ENCODE measurements at places on chromosomes 5 and 9.

DNA sequence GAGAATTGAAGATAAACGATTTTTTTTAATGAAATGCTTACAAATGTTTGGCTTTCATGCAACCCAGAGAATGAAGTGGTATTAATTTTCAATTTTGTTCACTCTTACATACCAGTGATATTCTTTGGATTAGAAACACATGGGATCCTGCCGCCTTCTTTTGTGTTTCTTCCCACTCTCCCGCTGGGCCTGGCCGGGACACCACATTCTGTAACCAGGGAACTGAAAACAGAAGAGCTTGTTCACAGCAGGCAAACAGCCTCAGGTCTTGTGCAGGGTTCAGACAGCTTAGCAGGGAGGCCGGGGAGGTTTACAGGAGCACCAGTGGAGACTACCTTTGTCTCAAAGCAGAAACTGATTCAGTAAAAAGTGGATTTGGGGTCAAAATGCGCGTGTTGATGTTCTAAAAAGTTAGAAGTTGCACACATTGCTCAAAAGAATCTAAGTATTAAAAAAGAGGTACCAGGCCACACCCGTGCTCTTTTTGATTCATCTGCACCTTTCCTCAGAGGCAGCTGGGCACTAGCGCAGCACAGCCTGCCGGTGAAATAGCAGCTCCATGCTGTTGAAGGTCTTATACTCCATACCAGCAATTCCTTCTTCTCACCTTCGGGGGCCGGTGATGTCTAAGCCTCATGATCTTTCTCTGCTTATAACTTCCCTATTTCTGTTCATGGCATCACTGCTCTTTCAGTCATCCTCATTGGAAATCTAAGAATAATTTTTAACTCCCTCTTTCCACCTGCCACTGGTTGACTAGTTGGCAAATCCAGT, 67.1 kb downstream of the GRAMD2B start:
- no peak for DNase-seq

- DNase-seq: no peak
Observed at GRCh38 chr5:17088051-17088450, 129.4 kb upstream of the BASP1 start.

DNA sequence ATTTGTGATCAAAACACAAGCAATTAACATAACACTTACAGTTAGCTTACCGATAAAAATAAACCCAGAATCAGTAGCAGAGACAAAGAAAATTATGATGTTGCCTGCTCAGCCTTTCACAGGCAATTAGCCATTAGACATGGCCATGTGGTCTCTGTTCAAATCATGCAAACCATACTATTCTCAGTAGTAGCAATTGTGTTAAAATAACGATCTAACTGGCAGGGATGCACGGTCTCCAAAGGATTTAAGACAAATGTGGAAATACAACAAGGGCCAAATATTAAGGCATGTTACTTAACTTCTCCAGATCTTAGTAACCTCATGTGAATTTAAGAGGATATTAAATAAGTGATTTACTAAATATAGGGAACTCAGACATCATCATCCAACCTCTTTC, 59.5 kb downstream of the PTBP3 start:
- DNase-seq: no peak

GRCh38 chr5:2874099-2874498, 122.6 kb upstream of the IRX2 start:
- DNase-seq: no peak

DNA sequence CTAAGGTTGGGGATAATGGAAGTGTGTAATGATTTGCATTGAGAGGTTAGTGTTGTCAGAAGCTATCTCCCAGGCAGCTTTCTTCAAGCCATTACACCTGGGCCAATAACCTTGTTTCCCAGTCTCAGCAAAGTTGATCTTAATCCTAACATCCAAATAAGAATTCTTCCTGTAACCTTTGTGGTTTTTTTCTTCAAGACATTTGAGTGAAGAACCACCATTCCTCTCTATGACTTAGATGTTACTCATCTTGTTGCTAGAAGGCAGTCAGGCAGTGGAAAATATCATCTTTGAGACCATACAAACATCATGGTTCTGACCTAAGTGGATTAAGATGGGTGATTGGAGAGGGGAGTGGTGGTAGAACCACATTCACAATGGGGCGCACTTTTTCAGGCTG, 103.5 kb downstream of the NDUFAF2 start:
- DNase-seq: no peak

DNA sequence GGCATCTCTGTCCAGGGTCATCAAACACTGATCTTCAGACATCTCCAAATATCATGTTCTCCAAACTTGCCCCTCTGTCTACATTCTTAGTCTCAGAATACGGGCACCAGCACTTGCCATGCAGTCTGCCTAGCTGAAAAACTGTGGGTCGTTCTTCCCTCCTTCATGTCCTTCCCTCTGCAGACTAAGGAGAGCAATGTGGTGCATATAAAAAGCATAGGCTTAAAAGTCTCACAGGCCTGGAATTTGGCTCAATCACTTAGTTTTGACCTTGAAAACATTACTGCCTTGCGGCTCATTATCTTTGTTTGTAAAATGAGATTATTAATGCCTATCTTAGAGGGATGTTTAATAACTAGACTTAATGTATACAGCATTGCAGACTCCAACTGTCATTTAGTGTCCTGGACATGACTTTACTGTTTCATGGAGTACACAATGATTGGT, 362.8 kb downstream of the NPR3 start:
- DNase-seq: no peak

- no peak for DNase-seq
Observed at GRCh38 chr5:119291056-119291455, 64.8 kb upstream of the TNFAIP8 start.

- DNase-seq: no peak
Observed at GRCh38 chr9:18385696-18386490, 88.1 kb upstream of the ADAMTSL1 start.

- peak; percentile 3 for DNase-seq
Observed at GRCh38 chr5:16313761-16314160, 134.2 kb upstream of the MARCHF11 start.

DNA sequence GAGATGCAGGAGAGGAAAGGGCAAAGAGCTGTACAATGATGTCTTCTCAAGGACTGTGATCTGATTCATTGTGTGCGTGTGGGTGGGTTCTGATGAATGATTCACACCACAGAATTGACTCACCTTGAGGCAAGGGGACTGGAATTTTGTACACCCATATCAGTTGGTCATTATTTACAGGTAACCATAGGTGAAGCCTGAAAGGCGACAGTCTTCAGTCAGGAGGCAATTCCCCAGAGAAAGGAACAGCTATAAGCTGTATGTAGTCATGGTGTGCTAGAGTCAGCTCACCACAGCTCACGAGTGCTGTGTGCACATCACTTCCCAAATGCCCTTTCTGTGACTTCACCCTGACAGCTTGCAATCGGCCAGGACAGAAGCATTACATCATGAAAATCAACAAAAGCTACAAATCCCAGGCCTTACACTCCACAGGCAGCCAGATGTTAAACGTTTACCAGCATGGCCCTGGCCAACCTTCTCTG, 87.6 kb upstream of the RPS23 start:
- DNase-seq: peak; percentile 86

GRCh38 chr9:133261103-133261752, 13.8 kb downstream of the ABO start:
- DNase-seq: no peak

- DNase-seq: no peak
Observed at GRCh38 chr5:8505196-8505595, 636.2 kb downstream of the MTRR start.

DNA sequence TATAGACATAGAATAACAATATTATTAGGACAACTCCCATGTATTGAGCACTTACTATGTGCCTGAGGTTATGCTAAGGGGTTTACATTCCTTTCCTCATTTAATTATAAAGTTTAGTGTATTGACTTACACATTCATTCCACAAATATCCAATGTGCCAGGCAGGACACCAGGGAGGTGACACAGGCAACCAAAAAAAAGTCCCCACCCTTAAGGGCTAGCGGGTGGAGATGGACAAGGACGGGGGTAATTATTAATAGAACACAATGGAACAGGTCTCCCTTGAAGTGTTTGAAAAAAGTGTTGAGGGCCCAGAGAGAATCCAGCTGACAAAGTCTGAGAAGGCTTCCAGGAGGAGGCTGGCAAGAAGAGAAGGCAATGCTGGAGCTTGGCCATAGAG, 5.7 kb downstream of the TBC1D2 start:
- peak; percentile 37 for DNase-seq

- no peak for DNase-seq
Observed at GRCh38 chr5:179918742-179919486, 11.2 kb upstream of the TBC1D9B start.

GRCh38 chr9:133727277-133727875, 10.8 kb downstream of the SARDH start:
- peak; percentile 32 for DNase-seq

GRCh38 chr9:26955921-26956859, at the start of gene IFT74:
IFT74 (plus strand) TSS chr9:26956412; CDS start chr9:26961968, 5,556 bp downstream.
- peak; percentile 97 for DNase-seq

GRCh38 chr9:15469406-15469805, 41.4 kb downstream of the PSIP1 start:
- peak; percentile 43 for DNase-seq

GRCh38 chr9:34502471-34502870, 20.3 kb downstream of the ENHO start:
- DNase-seq: no peak

GRCh38 chr5:73935719-73936118, 309.7 kb downstream of the ARHGEF28 start:
- no peak for DNase-seq

GRCh38 chr5:61673007-61673735, 341.1 kb downstream of the ZSWIM6 start:
- DNase-seq: peak; percentile 84

DNA sequence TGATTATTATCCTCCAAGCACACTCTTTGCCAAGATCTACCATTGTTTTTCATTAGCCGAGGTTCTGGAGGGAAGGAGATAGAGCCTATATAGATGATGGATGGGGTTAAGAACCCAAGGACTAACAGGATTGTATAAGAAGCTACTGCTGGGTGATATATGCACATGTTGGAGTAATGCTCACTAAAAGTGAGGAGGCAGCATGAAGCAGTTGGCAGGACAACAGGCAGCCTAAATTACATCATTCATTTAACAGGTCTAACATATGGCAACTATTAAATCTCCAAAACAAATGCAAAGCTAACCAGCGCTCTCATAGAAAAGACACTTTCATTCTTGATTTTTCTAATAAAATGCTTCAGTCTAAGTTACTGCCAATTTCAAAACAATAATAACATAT, 293.2 kb downstream of the EPB41L4A start:
- no peak for DNase-seq

DNA sequence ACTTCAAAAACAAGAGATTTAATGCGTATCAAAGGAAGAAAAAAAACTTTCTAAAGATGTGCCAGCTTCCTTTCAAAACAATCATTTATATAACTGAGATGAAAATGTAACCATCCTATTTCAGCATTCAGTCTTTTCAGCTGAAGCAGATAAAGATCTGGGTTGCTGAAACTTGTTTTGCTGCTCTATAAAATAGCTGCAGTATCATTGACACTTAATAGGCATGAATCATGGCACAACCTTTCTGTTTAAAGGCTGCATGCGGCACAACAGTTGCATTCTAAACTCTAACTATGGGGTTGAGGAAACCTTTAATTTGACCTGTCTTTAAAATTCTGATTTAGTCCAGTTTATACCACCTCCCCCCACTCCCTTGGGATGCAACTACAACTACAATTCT, 196.7 kb downstream of the MPDZ start:
- no peak for DNase-seq

DNA sequence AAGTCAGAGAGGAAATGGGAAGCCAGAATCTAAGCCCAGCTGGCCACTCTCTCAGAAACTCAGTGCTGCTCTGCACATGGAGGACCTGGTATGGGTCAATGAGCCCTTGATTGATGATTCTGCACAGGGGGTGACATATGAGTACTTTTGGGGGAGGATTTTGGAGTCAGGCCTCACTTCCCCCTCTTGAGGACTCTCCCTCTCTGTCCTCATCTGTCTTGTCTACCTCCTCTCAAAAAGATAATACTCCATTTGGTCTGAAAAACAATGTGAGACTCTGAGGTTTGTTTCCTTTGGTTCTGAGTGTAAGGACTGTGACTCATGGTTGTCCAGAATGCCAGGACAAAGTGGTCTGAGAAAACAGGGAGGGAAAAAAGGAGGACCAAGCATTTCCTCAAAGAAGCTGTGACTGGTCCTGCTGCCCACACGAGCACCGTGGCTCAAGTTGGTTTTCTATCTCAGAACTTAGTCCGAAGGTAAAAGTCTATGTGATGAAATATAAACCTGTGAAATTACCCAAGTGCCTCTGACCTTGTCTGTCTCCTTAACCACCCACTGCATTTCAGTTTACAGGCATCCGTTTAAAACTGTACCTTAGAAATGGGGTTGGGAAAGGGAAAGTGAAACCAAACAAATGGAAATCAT, 11.1 kb downstream of the TTC39B start:
- DNase-seq: peak; percentile 37

DNA sequence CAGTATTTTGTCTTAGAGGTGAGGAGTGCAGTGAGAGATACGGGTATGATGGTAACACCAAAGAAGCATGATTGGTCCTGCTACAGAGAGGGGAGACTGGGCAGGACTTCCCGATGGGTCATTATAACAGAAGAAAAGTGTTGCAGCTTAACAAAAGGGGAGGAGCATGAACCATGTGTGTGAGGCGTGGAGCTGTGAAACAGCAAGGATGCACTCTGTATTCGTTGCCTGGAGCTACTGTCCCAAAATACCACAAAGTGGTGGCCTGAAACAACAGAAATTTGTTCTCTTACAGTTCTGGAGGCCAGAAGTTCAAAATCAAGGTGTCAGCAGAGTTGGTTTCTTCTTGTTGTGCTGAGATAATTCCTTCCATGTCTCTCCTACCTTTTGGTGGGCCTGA, 59.4 kb upstream of the GRHPR start:
- DNase-seq: no peak

DNA sequence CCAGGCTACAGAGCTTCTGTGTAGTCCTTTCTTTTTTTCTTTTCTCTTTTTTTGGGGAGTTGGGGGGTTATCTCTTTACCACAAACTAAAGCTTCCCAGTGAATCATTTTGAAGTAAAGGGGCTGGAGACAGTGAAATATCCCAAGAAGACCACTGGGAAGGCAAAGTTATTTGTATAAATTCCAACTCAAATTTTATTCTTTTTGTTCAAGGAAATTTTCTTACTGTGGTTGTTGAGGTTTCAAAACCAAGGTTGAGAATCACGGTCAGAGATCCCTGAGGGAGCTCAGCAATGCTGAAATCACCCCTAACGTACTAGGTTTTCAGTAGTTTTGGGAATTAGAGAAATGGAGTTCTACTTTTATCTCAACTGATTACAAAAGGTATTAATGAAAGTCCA, 175.7 kb downstream of the ARHGEF28 start:
- DNase-seq: no peak

GRCh38 chr5:61915646-61916045, 390.4 kb upstream of the KIF2A start:
- no peak for DNase-seq

GRCh38 chr5:74619308-74619707, 21.2 kb downstream of the ENC1 start:
- no peak for DNase-seq

- DNase-seq: peak; percentile 30
Observed at GRCh38 chr5:154162539-154163151, 27.9 kb upstream of the GALNT10 start.

DNA sequence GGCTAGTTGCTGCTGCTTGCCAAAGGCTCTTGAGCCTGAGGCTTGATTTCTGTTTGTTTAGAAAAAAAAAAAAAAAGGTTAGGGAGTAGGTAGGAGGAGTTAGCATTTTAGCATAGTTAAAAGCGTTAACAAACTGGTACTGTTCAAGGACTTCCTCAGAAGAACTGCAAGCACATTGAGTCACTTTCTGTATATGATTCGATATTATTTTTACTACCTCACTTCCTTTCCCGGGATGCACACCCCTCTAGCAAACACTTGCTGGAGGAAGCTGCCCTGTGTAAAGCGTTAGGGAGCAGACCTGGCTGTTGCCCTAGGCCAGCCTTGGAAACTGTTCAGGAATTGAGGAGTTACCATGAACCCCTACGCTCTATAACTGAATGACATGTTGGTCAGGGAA, 15.7 kb upstream of the CEP120 start:
- peak; percentile 80 for DNase-seq
